Stimulated activated CD8-positive, alpha-beta memory T cell treated with anti-CD3 and anti-CD28 coated beads, Interleukin-15, amount 100 ng/mL, for 4 hours (primary cell): ENCODE measurements at places on chromosomes 3 and 15.

- DNase-seq = no peak
Measured at GRCh38 chr3:141686466-141687291, 51.4 kb upstream of the RNF7 start.

DNA sequence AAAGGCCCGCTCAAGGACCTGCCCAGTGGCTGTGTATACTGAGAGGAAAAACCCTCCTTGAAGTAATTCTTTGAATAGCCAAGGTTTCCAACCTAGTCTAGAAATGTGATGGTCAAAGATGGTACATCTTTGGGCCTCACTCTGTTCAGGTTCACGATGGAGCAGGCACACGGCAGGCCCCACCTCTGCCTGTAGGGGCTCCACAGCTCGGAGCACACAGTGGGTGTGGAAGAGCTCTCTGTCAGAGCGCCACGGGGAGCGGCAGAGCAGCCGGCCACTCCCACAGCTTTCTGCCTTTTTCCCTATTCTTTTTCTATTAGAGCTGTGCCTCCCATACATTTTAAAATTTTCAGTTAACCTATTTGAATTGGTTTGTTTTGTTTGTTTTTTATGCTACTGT, 89.5 kb downstream of the CTNNB1 start:
- DNase-seq = no peak

GRCh38 chr3:50450209-50450921, 53.1 kb downstream of the CACNA2D2 start:
- DNase-seq = peak; percentile 56

- no peak for DNase-seq
Measured at GRCh38 chr3:5564278-5564666, 376.8 kb downstream of the EDEM1 start.
